ENCODE measurements at places on chromosomes 11 and 22.

DNA sequence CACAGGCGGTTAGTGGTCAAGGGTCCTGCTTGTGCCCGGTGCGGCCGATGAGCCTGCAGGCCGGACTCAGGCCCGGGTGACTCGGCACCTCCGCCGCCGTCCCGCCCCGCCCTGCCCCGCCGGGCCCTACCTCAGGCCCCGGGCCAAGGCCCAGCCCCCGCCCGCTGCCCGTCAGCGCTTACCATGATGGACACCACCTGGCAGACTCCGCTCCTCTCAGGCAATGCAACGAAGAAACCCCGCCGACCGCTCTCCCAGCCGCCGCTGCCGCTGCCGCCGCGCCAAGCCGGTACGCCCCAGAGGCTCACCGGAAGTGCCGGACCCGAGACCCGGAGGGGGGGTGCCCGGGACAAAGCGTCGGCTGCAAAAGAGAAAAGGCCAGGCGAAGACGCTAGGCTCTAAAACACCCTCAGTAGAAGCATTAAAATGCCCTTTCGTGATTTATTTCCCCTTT lies at the start of gene UFD1:
Gene UFD1, minus strand, starts transcription at position 293 of the 454 bp plus-strand sequence. Its CDS starts 108 bp downstream, at position 185.
- peak; percentile 84 for DNase-seq

- DNase-seq = no peak
Observed at GRCh38 chr22:37675930-37676735, 697 bp downstream of the LGALS1 start.

DNA sequence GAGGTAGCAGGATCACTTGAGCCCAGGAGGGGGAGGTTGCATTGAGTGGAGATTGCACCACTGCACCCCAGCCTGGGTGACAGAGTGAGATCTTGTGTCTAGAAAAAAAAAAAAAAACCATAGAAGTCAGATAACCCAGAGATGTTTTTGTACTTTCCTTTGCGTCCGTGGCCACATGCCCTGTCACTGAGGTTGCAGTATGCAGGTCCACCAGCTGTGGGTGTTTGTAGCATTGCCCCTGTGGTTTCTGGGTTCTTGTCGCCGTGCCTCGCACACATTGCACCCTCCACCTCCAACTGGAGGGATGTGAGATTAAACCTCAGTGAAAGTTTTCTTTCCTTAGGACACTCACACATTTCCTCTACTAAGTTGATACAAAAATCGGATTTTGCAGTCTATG lies 70.3 kb downstream of the TNRC6B start:
- peak; percentile 65 for DNase-seq

GRCh38 chr11:106072804-106073203 lies 4.3 kb downstream of the KBTBD3 start:
- DNase-seq = no peak

GRCh38 chr11:106276126-106276525 lies 198.7 kb downstream of the AASDHPPT start:
- DNase-seq = no peak

DNA sequence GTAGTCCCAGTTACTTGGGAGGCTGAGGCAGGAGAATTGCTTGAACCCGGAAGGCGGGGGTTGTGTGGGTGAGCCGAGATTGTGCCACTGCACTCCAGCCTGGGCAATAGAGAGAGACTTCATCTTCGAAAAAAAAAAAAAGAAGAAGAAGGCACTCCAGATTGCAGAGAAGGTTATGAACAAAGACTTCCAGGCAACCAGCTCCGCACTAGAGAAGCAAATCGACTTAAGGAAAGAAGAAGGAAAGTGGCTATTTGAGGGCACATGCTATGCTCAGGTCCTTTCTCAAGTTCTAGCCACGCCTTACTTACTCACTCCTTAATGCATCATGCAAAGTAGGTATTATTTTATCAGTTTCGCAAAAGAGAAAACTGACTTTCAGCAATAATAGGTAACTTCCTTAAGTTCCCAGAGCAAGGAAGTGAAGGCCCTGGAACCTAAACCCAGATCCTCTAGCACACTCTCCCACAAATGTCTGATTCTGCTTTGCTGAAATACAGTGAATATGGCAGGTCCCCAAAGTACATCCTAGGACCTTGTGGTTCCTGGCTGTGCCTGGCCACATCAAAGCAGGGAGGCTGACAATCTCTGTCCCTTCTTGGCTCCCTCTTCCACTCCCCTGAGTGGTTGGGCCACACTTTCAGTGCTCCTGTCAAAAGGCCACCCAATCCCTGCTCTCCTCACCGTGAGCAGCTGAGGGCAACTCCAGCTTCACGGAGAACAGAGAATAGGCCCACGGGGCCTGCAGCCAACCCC lies 14.2 kb downstream of the CD3E start:
- DNase-seq = no peak

GRCh38 chr22:43993072-43993760 lies 30.9 kb upstream of the PARVB start:
- peak; percentile 44 for DNase-seq

GRCh38 chr11:116835042-116835772 lies 2.2 kb downstream of the APOA1 start:
- DNase-seq = no peak

Data from stimulated activated CD4-positive, alpha-beta T cell treated with anti-CD3 and anti-CD28 coated beads, Interleukin-1b, Interleukin-23, amount 100 ng/mL, for 48 hours (primary cell).